Brain pericyte (primary cell): ENCODE measurements at places on chromosomes 16 and 17.

DNA sequence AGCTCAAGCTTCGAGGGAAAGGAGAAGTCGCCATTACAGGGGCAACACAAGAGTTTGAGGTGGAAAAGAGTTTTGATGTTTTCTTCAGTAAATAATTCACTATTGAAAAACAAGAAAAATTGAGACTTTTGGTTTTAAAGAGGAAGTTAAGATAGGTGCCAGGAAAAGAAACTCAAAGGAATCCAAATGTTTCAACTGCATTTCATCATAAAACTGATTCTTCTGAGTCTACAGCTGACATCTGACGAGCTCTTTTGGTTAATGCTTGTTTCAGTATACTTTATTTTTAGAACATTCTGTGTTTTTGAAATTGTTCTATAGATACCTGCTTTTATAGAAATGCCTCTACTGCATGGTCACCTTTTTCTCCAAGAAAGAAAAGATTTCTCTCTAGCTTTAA lies 54.0 kb downstream of the ERN1 start:
- DNase-seq = no peak

DNA sequence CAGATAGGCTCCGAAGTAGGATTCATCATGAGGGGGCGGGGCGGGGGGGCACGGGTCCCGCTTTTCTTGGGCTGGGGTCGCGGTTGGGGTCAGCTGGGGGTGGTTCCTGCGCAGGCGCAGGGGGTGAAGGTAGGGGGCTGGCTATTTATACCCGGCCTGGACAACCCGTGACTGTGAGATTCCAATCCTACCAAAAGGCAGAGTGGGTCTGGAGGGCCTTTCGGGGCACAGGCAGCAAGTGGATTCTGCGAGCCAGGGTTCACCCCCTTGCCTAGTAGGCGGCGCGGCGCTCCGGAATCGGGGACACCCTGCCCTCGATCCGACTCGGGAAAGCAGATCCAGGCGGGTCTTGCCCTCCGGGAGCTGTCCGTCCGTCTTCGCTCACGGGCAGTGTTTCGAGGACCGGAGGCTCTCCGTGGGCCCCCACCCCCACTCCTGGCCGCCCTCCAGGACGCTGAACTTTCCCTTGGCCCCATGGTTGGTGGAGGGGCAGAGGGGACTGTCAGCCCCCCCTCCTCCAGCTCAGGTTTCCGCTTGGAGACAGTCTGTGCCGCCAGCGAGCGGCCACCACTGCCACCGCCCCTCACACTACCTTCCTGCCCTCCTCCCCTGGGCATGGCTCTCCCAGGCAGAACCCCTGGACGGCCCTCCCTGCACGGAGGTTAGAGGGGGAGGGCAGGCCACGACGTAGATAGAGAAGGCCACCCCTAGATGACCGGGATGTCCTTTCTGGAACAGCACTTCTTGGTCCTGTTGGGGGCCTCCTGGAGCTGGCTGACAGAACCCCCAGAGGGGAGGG lies 634 bp downstream of the SLC2A4 start:
- no peak for DNase-seq

DNA sequence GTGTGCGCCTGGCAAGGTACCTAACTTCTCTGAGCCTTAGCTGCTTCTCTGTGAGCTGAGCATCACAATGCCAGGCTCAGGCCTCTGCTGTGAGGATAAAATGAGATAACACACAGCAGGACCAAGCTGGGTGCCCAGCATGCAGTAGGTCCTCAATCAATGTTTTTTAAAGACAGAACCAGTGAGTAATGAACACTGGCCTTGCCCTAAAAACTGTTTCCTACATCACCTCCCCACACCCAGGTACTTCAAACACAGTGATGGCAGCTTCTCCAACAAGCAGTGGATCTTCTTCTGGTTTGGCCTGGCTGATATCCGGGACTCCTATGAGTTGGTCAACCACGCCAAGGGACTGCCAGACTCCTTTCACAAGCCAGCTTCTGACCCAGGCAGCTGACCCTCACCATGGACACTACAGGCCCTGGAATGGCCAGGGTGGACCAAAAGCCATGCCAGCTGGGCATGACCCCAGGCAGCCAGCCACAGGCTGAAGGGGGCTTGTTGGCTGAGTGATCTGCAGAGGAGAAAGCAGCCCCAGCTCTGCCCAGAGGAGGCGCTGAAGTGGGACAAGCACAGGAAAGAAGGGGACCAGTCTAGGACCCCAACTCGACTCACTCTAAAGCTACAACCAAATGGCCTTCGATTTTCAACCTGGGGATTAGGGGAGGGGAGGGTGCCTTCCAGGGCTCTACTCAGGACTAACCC lies 3.9 kb downstream of the NAGS start:
- DNase-seq = no peak

DNA sequence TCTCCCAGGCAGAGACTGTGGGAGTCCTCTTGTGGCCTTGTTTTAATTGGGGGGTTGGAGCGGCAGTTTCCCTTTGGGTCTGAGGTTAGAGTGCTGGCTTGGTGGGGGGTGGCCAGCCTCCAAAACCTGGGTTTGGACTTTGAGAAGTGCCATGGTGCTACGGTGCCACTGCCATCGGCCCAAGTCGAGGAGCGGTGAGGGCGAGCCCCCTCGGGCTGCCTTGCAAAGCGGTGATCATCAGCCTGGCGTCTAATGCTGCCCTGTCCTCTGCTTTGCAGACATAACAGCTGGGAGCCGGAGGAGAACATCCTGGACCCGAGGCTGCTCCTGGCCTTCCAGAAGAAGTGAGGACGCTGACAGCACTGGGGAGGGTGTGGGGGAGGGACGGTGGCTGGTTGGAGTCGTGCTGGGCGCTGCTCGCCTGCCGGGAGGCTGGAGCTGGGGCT lies 1.2 kb downstream of the CBX2 start:
- DNase-seq = no peak

DNA sequence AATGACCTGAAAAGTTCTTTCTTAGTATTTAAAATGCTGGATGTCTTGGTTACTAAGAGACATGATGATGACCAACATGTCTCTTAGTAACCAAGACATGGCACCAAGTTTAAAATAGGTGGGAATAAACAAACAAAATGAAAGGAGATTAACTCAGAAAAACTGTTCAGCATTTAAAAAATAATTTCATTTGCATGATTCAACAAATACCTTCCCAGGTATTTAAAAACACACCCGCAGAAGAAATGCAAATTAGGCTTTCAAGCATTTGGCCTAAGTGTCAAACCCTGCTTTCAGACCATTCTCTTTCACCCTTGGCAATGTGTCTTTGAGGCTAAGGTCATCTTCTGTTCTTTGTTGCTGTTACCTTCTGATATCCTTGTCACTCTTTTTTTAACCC lies 91.4 kb upstream of the CORO6 start:
- no peak for DNase-seq

DNA sequence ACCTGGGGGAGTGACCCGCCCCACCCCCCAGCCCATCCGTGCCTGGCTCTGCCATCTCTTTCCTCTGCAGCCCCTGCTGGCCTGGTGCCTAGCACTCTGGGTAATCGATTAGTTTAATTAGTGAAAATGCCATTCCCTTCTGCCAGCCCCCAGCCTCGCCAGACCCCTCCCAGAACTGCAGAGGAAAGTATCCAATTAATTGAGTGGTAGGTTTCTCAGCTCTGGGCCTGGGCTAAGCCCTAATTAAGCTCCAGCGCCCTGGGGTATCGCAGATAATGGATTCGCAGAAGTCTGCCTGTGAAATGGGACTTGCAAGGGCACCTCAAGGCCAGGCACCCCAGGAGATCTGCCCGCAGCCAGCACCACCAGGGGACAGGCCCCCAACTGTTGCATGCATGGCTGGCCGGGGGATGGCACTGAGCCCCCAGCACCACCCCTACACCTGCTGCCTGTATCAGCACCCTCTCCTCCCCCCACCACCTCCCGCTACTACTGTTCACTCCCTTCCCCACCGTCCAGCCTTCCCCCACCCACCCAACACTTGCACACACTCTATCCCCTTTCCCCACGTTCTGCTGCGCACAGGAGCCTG lies 19.7 kb upstream of the SPPL2C start:
- no peak for DNase-seq

GRCh38 chr16:29765167-29766032 lies 12.7 kb upstream of the ZG16 start:
- no peak for DNase-seq

GRCh38 chr17:29573558-29573869 lies 5.0 kb downstream of the TP53I13 start:
- no peak for DNase-seq

- DNase-seq = no peak
Observed at GRCh38 chr16:72051818-72052217, 2.5 kb upstream of the HP start.

DNA sequence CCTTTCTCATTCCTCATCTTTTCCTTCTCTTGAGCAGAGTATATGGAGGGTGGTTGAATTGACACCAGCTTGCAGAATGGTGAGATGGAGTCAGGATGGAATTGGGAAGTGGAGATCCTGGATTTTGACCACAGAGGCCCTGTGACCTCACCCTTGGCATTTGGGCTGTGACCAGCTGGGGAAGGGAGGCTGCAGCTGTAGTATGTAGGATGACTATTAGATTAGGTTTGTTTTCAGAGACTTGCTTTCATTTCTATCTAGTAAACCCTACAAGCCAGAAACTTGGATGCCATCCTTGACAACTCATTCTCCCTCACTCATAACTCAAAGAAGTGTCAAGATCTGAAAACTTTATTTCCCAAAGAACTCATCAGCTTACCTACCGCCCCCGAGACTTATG lies 5.9 kb downstream of the GNGT2 start:
- no peak for DNase-seq

GRCh38 chr17:66260275-66260674 lies 31.1 kb upstream of the APOH start:
- no peak for DNase-seq

- no peak for DNase-seq
Observed at GRCh38 chr17:32493976-32494513, 7.3 kb downstream of the CDK5R1 start.
